Ascending aorta (tissue), 2 donors: ENCODE measurements at places on chromosomes 6 and 20.

DNA sequence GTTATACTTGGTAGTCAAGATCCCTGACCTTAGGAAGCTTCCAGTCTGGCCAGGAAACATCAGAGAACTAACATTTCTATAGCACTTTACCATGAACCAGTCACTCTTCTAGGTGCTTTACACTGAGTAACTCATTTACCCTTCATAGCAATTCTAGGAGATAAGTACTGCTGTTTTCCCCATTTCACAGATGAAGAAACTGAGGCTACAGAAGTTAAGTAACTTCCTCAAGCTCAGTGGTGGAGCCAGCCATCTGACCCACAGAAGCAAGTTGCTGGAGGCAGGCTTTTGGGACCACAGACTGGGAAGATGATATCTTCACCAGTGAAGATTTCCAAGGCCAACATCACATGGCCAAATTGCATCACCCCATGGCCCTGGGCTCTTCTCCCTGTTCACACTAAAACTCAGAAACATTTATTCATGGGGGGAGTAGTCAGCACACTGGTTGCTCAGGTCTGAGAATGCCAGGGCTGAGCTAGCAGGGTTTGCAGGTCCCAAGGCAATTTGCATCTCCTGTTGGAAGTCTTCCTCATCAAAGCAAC lies 70.3 kb downstream of the UNC5CL start:
- no peak for DNase-seq
- no peaks in the 10 kb centered on the region for H3K27me3 ChIP-seq
- no peak overlapping the region for H3K27ac ChIP-seq
- H3K4me1 ChIP-seq, result no peaks in the 10 kb centered on the region
- H3K4me3 ChIP-seq, result no peak overlapping the region

DNA sequence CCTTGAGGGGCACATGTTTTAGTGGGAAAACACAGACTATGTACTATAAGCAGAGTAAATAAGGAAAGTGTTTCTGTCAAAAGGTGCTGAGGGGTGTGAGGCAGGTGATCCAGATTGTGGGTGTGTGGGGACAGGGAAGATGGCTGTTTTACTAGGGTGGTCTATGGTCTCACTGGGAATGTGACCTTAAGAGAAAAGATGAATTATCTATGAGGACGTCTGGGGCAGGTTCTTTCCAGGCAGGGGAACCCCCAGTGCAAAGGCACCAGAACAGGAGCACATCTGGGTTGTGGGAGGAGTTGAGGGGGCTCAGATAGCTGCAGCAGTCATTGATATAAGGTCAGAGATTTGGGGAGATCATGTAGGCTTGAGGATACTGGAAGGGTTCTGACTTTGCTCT lies 18.2 kb upstream of the POLR1H start:
- H3K4me1 ChIP-seq, result no peaks in the 10 kb centered on the region
- no peaks in the 10 kb centered on the region for H3K27me3 ChIP-seq
- no peaks in the 10 kb centered on the region for H3K36me3 ChIP-seq
- DNase-seq, result no peak

- DNase-seq, result no peak
- H3K27ac ChIP-seq, result no peak overlapping the region
These were observed 78.8 kb downstream of the ADGRG6 start for GRCh38 chr6:142380626-142381025.

GRCh38 chr6:124873066-124873410 lies 89.2 kb upstream of the RNF217 start:
- no peak overlapping the region for H3K4me3 ChIP-seq
- no peaks in the 10 kb centered on the region for H3K27me3 ChIP-seq
- H3K4me1 ChIP-seq, result no peaks in the 10 kb centered on the region
- H3K36me3 ChIP-seq, result no peaks in the 10 kb centered on the region

- H3K4me3 ChIP-seq, result no peak overlapping the region
- H3K4me1 ChIP-seq, result no peaks in the 10 kb centered on the region
- H3K27ac ChIP-seq, result no peak overlapping the region
- no peaks in the 10 kb centered on the region for H3K27me3 ChIP-seq
- no peak for DNase-seq
- no peaks in the 10 kb centered on the region for H3K36me3 ChIP-seq
These were observed 52.6 kb downstream of the VSTM2L start for GRCh38 chr20:37955511-37955910.

- DNase-seq, result no peak
- no peaks in the 10 kb centered on the region for H3K36me3 ChIP-seq
- no peaks in the 10 kb centered on the region for H3K27me3 ChIP-seq
- H3K4me1 ChIP-seq, result no peaks in the 10 kb centered on the region
These were observed 165.0 kb downstream of the MOXD1 start for GRCh38 chr6:132236281-132236680.

GRCh38 chr20:41900201-41900691 lies 282.1 kb upstream of the CHD6 start:
- no peak overlapping the region for H3K4me3 ChIP-seq
- H3K4me1 ChIP-seq, result no peaks in the 10 kb centered on the region
- no peak overlapping the region for H3K27ac ChIP-seq
- no peaks in the 10 kb centered on the region for H3K27me3 ChIP-seq
- no peak for DNase-seq
- no peaks in the 10 kb centered on the region for H3K36me3 ChIP-seq

DNA sequence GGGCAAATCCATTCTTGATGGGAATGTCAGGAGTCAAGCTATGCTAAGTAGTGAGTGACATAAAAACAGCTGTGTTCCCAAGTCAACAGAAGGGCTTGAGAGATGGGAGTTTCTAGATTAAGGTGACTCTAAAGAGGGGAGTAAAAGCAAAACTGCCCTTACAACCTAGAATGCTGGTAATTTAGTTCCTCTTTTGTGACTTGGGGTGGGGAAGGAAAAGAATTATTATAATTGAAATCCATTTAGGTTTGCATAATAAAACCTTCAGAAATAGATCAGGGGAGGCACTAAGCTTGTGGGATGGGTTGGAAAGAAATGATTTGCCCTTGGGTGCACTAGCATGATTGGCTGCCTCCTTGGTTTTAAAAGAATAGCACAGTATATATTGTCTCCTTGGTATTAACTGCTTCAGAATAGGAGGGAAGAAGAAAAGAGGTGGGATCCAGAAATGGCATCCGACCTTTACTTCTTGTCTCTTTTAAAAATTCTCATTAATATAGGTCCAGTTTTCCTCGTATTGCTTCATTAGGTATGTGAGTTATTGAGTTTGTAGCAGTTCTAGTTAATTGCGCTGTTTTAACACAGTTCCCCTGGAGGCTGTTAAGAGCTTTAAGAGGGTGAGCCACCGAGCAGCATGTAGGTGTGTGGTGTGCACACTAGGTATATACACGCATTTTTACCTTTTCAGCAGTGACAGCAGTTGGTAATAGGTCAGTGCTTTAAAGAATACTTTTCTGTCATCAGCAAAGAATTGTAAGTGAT lies 95.3 kb upstream of the VSTM2L start:
- DNase-seq, result no peak
- peaks cover 33% of the 10 kb centered on the region for H3K36me3 ChIP-seq
- no peaks in the 10 kb centered on the region for H3K27me3 ChIP-seq
- no peaks in the 10 kb centered on the region for H3K4me1 ChIP-seq

DNA sequence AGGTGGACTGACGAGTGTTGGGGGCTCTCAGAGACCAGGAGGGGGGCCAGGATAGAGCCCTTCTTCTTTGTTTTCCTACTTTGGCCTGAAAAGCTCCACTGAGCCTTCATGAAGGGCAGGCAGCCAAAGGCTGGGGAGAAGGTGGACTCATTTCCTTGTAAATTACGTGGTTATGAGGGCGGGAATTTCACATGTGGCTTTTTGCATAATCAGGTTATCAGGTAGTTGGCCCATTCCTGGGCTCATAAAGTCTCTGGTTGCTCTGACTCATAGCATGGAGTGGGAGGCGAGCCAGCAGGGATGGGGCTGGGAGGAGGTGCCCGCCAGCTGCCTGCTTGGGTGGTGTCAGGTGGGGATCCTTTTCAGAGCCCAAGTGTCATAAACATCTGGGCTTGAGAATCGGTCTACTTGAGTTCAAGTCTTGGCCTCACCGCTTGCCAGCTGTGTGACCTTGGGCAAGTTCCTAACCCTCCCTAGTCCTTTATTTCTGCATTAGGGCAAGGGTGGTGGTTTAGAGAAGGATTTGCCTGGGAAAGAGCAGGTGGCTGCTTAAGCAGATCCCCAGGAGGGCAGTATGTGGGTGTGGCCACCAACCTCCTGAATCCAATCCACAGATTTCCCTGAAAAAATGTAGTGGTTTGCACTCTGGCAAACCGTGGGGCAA lies 26.5 kb upstream of the RNF24 start:
- no peaks in the 10 kb centered on the region for H3K27me3 ChIP-seq
- no peak overlapping the region for H3K4me3 ChIP-seq
- H3K4me1 ChIP-seq, result no peaks in the 10 kb centered on the region
- no peak for DNase-seq
- no peaks in the 10 kb centered on the region for H3K36me3 ChIP-seq

DNA sequence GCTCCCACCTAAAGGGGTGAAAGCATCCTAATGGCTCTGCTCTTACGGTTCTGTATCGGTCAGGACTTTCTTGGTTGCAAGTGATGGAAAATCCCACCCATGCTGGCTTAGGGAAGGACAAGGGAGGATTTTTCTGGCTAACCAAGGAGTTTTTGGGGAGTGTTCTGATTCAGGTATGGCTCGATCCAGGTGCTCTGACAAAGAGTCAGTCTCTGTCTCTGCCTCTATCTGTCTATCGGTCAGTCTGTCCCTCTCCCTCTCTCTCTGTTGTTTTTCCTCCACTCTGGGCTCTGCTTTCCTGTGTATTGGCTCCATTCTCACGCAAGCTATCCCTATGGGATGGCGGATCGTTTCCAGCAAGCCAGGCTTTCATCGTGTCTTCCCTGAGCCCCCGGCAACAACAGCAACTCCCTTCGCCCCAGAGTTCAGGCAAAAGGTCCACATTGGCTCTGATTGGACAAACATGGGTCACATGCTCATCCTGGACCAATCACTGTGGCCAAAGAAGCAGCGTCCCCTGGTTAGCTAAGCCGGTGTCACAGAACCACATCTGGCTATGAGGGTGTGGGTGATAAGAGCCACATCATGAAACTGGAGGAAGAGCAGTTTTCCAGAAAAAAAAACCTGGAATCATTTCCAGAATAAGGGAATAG lies 160.3 kb downstream of the BMP7 start:
- no peak overlapping the region for H3K27ac ChIP-seq
- H3K4me1 ChIP-seq, result no peaks in the 10 kb centered on the region
- no peak for DNase-seq
- no peaks in the 10 kb centered on the region for H3K27me3 ChIP-seq

DNA sequence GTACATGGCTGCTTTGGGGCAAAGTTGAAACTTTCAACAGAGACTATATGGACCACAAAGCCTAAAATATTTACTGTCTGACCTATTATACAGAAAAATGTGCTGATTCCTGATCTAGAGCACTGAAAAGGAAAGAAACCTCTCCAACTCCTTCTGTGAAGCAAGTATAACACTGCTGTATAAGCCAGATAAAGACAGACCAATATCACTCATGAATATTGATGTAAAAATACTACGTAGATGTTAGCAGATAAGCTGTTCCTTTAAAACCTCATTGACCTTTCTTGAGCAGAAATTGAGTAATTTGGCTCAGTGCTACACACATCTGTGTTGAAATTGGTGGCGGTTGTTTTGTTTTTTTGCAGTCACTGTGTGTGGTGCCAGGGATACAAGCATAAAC lies 69.9 kb upstream of the HDAC2 start:
- H3K27ac ChIP-seq, result no peak overlapping the region
- H3K27me3 ChIP-seq, result no peaks in the 10 kb centered on the region
- no peaks in the 10 kb centered on the region for H3K36me3 ChIP-seq
- no peak overlapping the region for H3K4me3 ChIP-seq
